ENCODE measurements at places on chromosomes 5 and 9.

DNA sequence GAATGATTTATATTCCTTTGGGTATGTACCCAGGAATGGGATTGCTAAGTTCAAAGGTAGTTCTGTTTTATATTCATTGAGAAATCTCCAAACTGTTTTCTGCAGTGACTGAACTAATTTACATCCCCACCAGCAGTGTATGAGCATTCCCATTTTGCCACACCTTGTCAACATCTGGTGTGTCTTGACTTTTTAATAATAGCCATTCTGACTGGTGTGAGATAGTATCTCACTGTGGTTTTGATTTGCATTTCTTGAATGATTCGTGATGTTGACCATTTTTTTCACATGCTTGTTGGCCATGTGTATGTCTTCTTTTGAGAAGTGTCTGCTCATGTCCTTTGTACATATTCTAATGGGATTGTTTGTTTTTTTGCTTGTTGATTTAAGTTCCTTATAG, 421.5 kb downstream of the KIAA0825 start:
- DNase-seq: no peak

GRCh38 chr9:16356196-16356765, 514.2 kb downstream of the BNC2 start:
- no peak for DNase-seq

GRCh38 chr9:94908011-94908563, 181.6 kb downstream of the AOPEP start:
- no peak for DNase-seq

DNA sequence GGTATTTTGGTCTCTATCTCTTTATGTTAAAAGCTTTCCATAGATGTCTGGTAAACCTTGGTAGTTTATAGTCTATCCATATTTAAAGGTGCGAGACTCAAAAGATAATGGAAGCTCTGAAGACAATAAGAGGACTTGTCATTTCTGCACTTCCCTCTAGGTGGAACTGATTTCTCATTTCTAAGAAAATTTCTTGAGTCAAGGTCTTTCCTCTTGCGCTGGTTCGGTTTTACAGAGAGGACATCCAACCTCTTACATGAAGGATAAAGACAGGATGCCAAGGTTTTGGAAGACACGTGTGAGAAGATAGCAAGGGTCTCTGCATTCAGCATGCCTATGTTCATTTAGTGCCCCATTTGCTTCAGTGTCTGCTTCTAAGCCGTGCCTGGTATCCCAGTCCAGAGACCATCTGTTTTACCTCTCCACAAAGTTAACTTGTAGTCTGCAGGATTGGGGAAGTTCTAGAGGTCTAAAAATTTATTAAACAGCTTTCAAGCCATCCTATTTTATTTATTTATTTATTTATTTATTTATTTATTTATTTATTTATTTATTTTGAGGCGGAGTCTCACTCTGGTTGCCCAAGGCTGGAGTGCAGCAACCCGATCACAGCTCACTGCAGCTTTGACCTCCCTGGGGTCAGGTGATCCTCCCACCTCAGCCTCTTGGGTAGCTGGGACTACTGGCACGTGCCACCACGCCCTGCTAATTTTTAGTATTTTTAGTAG, 41.6 kb downstream of the KIAA1191 start:
- no peak for DNase-seq

GRCh38 chr5:134188092-134188491, 11.3 kb upstream of the SKP1 start:
- no peak for DNase-seq

DNA sequence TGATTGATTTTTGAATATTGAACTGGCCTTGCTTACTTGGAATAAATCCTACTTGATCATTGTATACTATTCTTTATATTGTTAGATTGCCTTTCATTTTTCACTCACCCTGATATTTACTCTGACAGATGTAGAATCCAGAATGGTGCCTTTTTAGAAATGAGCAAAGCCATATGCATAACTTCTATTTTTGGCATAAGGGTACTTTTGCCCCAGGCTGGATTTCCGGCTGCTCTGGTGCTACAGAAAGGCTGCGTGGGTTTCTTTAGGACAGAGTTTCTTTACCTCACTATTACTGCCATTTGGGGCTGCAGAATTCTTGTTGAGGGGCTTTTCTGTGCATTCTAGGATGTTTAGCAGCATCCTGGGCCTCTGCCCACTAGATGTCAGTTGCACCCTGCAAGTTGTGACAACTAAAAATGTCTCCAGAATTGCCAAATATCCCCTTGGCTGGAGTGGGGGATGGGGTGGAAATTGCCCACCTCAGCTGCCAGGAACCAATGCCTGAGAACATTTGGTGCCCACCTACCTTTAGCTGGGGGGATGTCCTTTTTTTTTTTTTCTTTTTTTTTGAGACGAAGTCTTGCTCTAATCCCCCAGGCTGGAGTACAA, 50.1 kb downstream of the SLC36A1 start:
- DNase-seq: no peak
